ENCODE measurements at places on chromosomes 7 and 10.
A peak's percentile ranks its signal among the peaks of the same experiment; 100 is the strongest.

DNA sequence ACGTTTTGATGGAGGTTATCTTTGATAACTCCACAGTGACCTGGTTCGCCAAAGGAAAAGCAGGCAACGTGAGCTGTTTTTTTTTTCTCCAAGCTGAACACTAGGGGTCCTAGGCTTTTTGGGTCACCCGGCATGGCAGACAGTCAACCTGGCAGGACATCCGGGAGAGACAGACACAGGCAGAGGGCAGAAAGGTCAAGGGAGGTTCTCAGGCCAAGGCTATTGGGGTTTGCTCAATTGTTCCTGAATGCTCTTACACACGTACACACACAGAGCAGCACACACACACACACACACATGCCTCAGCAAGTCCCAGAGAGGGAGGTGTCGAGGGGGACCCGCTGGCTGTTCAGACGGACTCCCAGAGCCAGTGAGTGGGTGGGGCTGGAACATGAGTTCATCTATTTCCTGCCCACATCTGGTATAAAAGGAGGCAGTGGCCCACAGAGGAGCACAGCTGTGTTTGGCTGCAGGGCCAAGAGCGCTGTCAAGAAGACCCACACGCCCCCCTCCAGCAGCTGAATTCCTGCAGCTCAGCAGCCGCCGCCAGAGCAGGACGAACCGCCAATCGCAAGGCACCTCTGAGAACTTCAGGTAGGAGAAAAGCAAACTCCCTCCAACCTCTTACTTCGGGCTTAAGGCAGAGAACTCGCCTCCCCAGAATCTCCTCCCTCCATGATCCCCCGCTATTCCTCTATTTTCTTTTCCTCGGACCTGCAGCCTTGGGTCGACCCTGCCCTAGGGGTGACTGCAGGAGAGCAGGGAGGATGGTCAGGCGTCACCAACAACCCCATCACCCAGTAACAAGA is at the start of gene SERPINE1:
Gene SERPINE1, plus strand, starts transcription at position 454 of the 809 bp plus-strand sequence. CDS start 1,290 bp downstream, outside the sequence.
- peak; percentile 33 for DNase-seq

GRCh38 chr7:121307021-121307574 is 21.7 kb upstream of the WNT16 start:
- DNase-seq: no peak

- no peak for DNase-seq
These were observed 281.6 kb downstream of the AGMO start for GRCh38 chr7:15280078-15280733.

- no peak for DNase-seq
These were observed 16.7 kb downstream of the PPP1R3C start for GRCh38 chr10:91616137-91616536.

GRCh38 chr10:109975244-109976190 is 32.3 kb upstream of the ADD3 start:
- DNase-seq: no peak

- DNase-seq: no peak
These were observed 23.8 kb upstream of the ANK3 start for GRCh38 chr10:60413306-60414012.

DNA sequence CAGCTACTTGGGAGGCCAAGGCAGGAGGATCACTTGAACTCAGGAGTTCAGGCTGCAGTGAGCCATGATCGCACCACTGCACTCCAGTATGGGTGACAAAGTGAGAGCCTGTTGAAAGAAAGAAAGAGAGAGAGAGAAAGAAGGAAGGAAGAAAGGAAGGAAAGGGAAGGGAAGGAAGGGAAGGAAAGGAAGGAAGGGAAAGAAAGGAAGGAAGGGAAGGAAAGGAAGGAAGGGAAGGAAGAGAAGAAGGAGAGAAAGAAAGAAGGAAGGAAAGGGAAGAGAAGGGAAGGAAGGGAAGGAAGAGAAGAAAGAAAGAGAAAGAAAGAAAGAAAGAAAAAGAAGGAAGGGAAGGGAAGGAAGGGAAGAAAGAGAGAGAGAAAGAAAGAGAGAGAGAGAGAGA is 61.5 kb downstream of the CLIP2 start:
- DNase-seq: no peak

- DNase-seq: no peak
These were observed 658.2 kb downstream of the GATA3 start for GRCh38 chr10:8712656-8713055.

- no peak for DNase-seq
These were observed 30.3 kb downstream of the FAM20C start for GRCh38 chr7:222716-223041.

DNA sequence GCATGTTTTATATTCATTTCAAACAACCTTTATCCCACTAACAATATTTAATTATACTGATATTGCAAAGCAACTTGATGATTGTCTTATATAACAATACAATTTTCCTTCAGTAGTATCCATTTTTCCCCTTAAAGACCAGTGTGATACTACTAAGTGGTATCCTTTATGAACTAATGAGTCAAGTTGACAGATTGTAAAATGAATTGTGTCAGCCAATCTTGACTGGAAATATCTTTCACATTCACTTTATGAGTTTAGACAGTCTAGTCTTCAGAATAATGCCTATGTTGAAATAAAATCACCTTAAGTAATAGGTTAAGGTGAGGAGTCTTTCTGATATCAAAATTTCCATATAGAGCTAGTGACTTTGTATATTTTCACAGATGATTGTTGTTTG is 950.0 kb upstream of the CELF2 start:
- DNase-seq: no peak

DNA sequence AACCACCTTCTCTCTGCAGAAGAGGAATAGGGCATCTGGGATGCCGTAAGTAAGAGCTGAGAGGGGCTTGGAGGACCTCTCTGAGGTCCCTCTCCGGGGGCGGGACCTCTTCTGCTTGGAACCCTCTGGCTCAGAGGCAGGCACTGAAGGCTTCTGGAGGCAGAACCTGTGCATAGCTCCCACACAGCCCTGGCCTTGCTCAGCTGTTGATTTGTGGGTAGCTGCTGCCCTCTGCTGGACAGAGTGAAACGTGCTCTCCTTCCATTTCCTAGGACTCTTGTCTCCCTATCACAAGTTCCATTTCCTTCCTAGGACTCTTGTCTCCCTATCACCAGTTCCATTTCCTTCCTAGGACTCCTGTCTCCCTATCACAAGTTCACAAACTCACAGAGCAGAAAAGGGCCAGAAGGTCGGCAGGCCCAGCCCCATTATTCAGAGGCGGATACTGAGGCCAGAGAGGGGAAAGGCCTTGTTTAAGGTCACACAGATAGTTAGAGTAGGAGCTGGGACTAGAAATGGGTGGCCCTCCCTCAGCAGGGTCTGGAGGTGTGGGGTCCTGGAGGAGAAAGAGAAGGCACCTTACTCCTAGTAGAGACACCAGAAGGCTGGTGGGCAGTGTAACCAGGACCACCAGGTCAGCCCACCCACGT is 30.3 kb upstream of the GARS1 start:
- peak; percentile 77 for DNase-seq

DNA sequence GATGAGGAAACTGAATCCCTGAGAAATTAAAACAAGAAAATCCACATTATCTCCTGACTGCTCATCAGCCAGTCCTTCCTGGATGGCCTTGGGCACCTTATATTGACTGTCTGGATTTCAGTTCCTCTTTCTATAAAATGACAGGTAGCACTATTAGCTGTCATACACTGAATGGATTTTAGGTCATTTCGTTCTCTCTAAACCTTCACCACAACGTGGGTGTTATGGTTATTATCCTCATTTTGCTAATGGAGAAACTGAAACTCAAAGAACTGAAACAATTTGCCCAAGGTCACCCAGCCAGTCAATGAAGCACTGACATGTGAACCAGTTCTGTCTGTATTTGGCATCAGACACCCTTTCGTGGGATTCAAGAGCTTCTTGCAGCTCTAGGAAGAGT is 193.8 kb downstream of the CYP26A1 start:
- no peak for DNase-seq

DNA sequence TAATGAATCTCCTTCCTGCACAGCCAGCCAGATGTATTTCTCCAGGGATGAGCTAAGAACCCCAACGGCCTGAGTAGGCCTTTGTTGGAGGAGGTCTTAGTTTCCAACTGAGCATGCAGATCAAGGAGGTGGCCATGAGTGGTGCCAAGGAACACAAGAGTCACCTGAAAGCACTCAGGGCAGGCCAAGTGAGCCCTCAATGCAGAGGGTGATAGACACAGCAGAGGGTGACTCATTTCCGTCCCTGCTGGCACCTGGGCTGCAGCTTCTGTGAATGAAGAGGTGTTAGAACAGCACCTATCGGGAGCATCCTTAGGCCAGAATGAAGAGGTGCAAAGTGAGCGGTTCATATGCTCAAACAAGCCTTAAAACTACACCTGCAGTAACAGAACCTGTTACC is 211.8 kb downstream of the FRMD4A start:
- DNase-seq: no peak

DNA sequence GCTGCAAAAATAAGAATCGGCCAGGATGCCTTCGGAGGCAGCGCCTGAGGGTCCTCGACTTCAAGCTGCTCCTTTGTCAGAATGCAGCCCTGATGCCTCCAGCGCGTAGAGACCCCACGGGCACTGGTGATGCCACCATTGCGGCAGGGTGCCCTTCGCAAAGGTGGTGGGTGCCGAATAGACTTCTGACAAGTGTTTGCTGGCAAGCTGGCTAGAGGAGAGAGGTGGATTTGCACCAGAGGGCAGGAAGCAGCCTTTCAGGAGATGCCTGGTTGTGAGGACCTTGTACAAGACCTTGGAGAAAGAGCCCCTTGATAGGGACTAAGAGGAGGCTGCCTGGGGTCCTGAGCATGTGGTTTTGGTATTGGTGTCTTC is 103.2 kb upstream of the PPIF start:
- no peak for DNase-seq

DNA sequence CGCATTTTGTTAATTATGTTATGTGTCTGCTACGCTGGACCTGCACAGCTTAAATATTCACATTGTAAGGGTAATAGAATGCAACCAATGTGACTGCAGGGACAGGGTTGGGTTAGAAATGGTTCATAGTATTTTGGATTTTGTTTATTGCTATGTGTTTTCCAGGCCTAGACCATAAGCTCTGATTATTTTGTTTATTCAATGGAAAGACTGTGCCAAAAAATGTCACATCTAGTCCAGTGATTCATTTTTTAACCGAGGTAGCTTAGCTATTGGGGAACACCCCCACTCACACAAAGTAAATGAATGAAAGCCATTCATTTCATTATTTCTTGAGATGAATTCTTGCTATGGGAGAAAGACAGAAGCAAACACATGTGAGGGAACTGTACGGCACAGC is 516.5 kb upstream of the ANKRD30A start:
- no peak for DNase-seq

DNA sequence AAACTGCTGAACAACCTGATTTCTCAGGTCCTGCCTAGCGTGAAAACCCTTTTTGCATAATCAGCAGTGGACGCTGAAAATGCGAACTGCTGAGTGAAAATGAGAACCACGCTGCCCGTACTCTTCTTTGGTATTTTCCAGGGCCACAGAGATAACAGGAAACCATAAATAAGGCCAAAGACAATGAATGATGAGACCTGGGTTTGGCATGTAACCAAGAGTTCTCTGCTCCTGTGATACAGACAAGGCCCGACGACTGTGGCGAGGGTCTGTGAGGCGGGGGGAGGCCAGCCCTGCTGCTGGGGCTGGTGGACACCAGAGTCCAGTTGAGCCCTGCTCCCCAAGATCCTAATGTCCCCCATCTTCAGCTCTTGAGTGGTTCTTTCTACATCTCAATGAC is 236.0 kb downstream of the WDR11 start:
- no peak for DNase-seq

DNA sequence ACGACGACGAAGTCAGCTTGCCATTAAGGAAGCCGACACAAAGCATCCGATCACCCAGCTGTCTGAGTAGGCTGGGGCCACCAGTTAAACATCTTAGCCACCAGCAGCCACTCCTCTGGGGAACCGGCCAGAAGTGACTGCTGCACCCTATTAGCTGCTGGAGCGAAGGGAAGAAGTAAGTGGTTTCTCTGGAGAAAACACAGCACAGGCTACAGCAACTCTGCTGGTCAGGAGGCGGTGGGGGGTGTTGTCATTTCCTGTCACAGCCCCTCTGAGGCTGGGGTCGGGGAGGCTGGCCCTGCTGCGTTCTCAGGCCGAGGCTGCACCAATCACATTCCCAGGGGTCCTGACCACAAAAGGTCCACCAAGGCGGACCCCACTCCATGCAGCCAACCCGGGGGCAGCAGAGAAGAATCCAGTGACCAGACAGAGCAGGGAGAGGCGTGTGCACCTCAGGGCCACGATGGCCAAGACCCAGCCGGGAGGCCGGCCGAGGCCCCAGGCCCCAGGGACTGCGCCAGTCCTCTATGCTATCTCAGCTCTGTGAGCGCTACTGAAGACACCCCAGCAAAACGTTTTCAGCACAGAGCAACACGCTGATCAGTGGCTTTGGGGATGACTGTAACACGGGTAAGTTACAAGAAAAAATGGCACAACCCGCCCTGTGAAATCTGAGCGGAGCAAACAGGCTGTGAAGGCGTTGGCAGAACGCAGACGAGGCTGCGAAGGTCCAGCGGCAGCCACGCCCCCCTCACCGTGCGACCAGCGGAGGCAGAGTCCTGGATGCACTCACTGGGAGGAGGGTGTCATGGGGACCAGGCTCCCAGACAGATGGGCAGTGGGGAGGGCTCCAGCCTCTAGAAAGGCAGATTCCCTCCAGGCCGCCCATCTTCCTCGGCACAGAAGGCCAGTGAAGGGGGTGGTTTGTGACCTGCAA is 24.8 kb downstream of the STK32C start:
- no peak for DNase-seq

DNA sequence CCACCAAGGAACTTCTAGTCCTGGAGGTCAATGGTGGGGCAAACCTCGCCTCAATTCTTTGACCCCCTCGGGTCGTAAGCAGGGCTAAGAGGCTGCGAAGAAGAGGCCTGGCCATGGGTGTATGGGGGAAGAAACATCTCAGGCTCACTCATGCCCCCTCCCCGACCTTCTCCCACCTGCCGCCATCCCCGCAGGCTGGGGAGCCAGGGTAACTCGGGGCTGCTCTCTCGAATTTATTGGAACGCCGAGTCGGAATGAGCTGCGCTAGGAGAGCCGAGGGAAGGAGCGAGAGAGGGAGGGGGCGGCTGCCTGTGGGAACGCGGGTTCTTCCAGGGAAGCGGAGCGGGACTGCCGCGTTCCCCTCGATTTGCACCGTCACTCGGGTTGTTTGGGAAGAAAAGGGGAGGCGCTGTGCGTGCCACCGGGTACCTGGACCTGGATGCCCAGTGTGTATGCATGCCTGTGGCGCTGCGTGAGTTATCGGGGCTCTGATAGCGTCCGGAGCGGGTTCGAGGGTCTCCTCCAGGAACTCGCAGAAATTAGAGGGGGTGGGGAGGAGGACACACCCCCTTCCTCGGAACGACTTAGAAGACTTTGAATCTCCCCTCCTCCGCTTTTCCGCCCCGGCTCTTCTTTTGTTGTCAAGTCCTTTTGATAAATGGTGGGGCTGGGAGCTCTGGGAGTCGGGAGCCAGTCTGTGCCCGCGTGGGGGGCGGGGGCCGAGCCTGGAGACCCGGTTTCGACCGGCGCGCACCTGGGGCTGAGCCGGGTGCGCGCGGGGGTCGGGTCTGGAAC is 1.8 kb upstream of the ZNF503 start:
- no peak for DNase-seq

DNA sequence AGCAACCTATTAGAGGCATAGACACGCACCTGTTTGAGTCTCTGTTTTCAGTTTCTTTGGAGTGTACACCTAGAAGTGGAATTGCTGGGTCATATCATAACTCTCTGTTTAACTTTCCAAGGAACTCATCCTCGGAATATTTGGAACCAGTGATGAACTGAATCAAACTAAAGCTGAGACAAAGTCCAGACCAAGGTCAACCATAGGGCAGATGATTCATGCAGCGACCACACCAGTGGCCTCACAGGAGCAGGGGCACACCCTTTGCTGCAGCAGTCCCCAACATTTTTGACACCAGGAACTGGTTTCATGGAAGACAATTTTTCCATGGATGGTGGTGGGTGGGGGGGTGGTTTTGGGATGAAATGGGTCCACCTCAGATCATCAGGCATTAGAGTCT is 4.9 kb upstream of the OPTN start:
- DNase-seq: no peak

Data from activated naive CD4-positive, alpha-beta T cell treated with Interleukin-2 at 50 U/mL for 16 hours (primary cell).